Right lung (tissue), 10 donors: ENCODE measurements at places on chromosomes 6 and 20. TPM values are rescaled to one million over a fixed set of nuclear protein-coding genes. Genes with fewer than 3 reads are reported as not detected.

DNA sequence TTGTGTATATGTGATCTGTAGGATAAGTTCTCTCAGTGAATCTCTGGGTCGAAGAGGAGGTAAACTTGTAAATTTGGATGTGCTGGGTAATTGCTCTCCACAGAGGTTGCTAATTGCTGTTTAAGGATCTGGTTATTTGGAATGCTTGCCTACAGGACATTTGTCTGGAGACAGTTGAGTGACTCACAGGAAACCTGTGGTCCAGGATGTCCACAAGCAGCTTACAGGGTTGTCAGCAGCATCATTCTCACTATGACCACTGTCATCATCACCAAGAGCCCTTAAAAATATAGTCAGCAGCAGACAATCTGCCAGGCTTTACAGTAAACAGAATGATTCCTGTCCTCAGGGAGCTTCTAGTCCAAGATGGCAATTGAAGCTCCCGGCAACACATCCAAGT, 31.2 kb upstream of the KCNK5 start:
- no peak for DNase-seq

- DNase-seq, result no peak
These were observed 429.6 kb downstream of the BCKDHB start for GRCh38 chr6:80535914-80536565.

SLC17A9 gene
- polyA plus RNA-seq, result 4.3 TPM

TMEM244 gene
- not detected for polyA plus RNA-seq

DNA sequence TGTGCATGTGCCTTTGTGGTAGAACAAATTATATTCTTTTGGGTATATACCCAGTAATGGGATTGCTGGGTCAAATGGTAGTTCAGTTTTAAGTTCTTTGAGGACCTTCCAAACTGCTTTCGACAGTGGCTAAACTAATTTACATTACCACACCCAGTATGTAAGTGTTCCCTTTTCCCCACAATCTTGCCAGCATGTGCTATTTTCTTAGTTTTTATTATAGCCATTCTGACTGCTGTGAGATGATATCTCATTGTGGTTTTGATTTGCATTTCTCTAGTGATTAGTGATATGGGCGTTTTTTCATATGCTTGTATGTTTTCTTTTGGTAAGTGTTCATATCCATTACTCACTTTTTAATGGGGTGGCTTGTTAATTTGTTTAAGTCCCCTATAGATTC, 251.6 kb upstream of the DEFB112 start:
- no peak for DNase-seq

ELOVL4 gene
- 1.1 TPM for polyA plus RNA-seq

- DNase-seq, result no peak
These were observed 23.0 kb downstream of the GMDS start for GRCh38 chr6:2222275-2222842.

GRCh38 chr6:52596371-52597028, 19.6 kb upstream of the TRAM2 start:
- DNase-seq, result no peak

- DNase-seq, result no peak
These were observed 74.1 kb downstream of the TRDN start for GRCh38 chr6:123562677-123563076.

TRIM10 gene
- polyA plus RNA-seq, result 0.37 TPM

ECT2L gene
- polyA plus RNA-seq, result 2.1 TPM

- no peak for DNase-seq
These were observed 179.3 kb downstream of the CARMIL1 start for GRCh38 chr6:25458485-25458884.

GRCh38 chr6:25596928-25597818, 54.8 kb upstream of the SCGN start:
- DNase-seq, result no peak

- DNase-seq, result no peak
These were observed 85.0 kb downstream of the DTD1 start for GRCh38 chr20:18672834-18673233.

CASP8AP2 gene
- polyA plus RNA-seq, result 16.5 TPM

STX11 gene
- polyA plus RNA-seq, result 2.1 TPM

- no peak for DNase-seq
These were observed 24.3 kb upstream of the FKBP1C start for GRCh38 chr6:63186970-63187369.

DNA sequence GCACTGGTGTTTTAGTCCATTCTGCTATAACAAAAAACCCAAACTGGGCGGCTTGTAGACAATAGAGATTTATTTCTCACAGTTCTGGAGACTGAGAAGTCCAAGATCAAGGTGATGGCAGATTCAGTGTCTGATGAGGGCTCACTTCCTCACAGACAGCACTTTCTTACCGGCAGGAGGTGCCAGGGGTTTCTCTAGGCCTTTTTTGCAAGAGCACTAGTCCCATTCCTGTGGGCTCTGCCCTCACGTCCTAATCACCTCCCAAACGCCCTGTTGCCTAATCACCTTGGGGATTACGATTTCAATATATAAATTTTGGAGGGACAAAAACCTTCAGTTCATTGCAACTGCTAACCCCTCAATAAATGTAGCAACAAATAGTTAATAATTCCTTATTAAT, 140.0 kb upstream of the SGK1 start:
- no peak for DNase-seq

CDSN gene
- not detected for polyA plus RNA-seq

RPL7L1 gene
- polyA plus RNA-seq, result 95.2 TPM

DNA sequence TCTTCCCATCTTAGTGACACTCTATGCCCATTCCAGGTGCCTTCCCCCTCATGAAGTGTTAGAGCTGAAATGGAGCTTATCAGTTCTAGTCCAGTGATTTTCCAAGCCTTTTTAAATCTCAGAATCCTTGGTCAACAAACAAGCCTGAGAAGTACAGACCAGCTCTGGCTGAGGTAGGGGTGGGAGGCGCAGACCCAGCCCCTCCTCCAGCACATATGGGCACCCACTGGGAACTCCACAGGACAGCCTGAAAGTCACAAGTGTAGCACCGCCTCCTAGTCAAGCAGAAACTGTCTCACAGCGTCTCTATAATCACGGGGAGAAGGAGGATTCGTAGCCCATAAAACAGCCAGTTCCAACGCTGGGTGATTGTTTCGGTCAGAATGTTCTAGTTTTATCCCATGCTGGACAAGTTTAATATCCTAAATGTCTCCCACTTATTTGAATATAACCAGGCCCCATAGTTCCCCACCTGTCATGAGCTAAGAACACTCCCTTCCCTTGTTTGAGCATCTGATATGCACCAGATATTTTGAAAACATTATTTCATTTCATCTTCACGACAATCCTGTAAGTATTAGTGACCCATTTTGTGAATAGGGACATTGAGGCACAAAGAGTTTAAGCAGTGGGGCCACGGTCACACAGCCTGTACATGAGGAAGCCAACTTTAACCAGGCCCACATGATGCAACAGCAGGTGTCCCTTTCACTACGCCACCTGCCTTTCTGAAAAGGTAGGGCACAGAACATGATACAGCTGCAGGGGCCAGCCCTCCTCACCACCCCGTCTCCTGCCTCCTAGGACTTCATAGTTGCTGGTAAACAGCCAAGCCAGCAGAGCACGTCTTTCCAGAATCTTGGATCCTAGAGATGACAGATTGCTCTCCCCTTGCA, 40.1 kb downstream of the TRAF3IP2 start:
- no peak for DNase-seq

DNA sequence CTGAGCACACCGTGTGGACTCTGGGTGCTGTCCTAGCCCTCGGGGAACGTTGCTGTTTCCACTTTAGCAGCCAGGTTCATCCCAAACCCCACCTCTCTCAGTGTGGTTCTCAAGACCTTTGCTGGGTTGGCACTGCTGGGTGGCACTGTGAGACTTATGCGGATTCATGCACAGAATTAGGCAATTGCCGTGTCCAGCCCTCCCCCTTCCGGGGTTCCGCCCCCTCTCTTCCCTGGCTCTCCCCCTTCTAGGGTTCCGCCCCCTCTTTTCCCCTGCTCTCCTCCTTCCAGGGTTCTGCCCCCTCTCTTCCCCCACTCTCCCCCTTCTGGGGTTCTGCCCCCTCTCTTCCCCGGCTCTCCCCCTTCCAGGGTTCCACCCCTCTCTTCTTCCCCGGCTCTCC, 39.8 kb upstream of the SLCO4A1 start:
- no peak for DNase-seq

RGS17 gene
- 1.7 TPM for polyA plus RNA-seq

PRICKLE4 gene
- polyA plus RNA-seq, result 20.5 TPM

DNA sequence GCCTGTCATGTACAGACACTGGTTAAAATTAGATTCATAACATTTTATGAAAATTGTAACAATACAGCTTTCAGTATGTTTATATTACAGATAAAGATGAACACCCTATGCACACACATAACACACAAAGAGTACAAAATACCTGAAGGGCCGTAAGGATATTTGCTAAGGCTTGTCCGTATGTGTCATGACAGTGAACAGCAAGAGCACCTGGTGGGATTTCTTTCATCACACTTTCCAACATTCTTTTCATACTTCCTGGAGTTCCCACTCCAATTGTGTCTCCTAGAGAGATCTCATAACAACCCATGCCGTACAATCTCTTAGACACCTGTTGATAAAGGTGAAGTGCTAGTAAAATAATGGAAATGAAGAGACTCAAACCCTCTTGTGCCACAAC, 83.7 kb downstream of the HMGCLL1 start:
- DNase-seq, result no peak

- no peak for DNase-seq
These were observed 12.2 kb downstream of the SLC35F1 start for GRCh38 chr6:117919275-117919674.

FAM83D gene
- 16.2 TPM for polyA plus RNA-seq

- no peak for DNase-seq
These were observed 156.8 kb upstream of the GRIK2 start for GRCh38 chr6:101236709-101237108.

TFAP2D gene
- not detected for polyA plus RNA-seq

- DNase-seq, result no peak
These were observed 86.2 kb downstream of the VEGFA start for GRCh38 chr6:43856005-43856765.

MATN4 gene
- 0.15 TPM for polyA plus RNA-seq

HCK gene
- 4.2 TPM for polyA plus RNA-seq

DNA sequence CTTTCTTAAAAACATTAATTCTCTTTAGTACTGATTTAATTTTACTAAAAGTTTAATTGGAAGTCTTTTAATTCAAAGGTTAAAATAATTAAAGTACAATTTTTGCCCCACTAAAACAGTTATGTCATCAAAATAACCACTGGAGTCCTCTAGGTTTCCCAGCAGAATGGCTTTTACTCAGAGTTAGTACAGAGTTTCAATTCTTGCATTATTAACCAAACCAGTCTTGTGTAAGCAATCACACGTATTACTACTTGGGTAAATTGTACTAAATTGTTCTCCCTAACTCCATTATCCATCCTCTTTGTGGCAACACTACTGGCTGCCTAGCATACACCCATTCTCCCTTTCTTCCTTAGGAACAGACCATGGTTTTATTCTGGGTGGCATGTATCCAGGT, 36.9 kb downstream of the CDK19 start:
- DNase-seq, result no peak

DNA sequence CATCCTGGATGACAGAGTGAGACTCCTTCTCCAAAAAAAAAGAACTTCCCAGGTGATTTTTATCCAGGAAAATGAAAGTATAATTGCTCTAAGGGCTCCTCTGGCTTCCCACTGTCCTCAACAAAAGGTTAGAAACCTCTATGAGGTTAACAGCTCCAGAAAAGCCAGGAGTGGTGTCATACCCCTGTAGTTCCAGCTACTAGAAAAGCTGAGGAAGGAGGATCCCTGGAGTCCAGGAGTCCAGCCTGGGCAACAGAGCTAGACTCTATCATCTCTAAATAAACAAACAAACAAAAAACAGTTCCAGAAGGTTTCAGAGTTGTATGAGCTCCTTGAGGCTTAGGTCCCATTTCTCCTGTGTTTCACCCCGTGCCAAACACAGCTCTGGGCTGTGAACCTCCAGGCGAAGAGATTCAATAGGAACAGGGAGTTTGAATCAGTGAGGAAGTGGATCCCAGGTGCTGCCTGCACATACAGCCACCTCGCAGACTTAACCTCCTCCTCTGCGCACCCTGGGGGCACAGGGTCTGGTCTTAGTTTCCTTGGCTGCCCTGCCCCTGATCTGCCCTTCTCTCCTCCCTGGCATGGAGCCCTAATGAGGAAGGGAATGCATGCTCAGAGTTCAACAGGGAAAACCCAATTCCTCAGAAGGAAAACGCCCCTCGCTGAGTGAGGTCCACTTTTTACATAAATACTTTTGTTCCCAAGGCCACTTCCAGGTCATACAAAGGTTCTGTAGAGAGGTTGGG, 31.0 kb downstream of the ZC3H12D start:
- no peak for DNase-seq

GRCh38 chr6:151692216-151692615, 115.3 kb upstream of the ESR1 start:
- no peak for DNase-seq

TMEM63B gene
- polyA plus RNA-seq, result 29.5 TPM

- DNase-seq, result no peak
These were observed 18.6 kb upstream of the HBS1L start for GRCh38 chr6:135073217-135073616.

MLIP gene
- 0.14 TPM for polyA plus RNA-seq

DNA sequence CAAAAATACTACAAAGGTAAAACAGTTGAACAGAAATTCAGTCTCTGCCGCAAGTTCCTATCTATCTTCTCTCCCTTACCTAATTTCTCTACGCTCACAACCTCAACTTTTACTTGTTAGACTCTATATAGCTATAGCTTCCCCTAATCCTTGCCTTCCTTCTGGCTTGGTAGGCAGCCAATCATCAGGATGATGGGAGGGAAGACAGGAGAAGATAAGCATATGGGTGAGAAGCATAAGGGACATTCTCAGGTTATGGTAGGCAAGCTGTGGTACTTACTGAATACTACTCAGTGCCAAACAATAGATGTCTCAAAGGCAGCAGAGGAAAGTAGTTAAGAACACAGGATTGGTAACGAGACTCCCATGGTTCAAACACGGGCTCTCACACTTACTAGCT, 7.8 kb downstream of the CCNC start:
- DNase-seq, result no peak

REM1 gene
- polyA plus RNA-seq, result 8.9 TPM

DNA sequence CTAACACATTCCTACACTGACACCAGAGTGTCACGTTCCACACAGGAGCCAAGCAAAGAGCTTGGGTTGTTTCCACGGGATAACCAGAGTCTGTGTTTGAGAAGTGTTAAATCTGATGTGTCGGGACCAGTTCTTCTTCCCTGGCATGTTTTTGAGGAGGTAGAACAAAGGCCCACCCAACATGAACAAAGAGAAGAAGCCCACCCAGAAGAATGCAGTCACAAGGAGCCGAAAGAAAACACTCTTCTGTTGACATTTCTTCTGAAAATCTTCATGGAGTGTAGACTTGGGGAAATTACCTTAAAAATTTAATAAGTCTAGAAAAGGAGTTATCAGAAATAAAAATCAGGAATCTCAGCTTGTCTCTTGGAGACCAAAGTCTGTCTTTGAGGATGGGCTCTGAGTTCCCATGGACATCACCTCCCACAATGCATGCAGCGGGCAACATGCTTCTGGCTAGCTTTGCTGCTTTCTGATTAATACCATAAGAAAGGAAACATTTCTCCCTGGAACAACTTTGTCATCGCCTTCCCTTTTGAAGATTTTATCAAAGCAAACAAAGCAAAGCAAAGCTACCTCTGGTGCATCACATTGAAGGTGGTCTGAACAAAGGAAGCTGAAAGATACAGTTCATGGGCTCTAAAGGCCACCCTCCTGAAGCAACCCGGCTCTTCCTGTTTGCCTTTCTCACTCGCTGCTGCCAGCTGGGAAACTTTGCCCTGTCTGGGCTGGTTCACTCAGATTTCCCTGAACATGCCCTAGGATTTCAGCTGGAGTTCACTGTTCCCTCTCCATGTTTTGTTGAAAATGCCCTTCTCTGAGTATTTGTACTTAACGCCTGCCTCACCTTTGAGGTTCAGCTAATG, 448.1 kb downstream of the KIF16B start:
- DNase-seq, result no peak
